ENCODE measurements at places on chromosomes 2 and 18. TPM values are rescaled to one million over a fixed set of nuclear protein-coding genes. Genes with fewer than 3 reads are reported as not detected.

The MAL gene
- total RNA-seq, result not detected

The SRD5A2 gene
- total RNA-seq, result not detected

DNA sequence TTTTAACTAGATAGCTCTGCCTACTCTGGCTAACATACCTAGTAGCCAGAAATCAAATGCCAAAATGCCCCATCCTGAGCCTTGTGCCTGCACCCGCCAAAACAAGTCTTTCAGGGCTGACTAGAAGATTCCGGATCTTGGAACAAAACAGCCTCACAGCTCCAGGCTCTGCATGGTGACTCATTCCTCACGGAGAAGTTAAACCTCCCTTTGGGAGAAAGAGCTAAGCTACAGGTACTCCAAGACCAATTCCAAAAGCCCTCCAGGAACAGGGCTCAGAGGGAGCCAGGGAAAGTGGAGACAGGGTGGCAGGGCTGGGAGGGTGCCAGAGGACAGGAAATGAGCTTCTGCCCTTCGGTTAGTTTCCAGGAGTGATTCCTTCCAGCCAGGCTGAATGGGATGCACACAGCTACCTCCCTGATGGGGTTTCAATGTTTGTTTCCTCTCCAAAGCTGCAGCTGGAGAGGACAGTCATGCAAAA, 295.6 kb downstream of the TNS1 start:
- H3K27me3 ChIP-seq, result no peaks in the 10 kb centered on the region
- peaks cover 10% of the 10 kb centered on the region for H3K36me3 ChIP-seq
- peak overlapping the region; percentile 68 for H3K27ac ChIP-seq
- H3K4me1 ChIP-seq, result peaks cover 38% of the 10 kb centered on the region
- no peak for DNase-seq

DNA sequence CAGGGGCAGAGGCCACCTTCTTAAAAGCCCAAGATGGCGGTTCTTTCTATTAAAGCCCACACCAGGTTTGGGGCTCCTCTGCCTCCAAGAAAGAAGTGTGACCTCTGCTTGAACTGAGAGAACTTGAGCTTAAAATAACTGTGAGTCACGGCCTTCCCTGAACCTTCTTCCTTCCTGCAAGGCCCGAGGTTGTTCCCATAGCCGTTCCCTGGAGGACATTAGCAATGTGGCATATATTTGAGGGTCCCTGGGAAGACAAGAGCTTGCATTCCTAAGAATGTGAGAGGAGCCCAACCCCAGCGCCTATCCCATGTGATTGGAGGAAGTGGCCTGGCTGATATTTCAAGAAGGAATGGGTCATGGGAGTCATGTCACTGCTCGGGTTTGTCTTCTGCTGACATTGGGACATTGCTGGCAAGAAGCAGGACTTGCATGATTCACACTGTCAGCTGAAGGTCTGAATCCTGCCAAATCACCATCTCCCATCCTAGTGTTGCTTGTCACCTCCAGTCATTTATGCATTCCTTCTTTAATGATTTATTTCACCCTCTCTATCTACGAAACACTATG, 168.1 kb downstream of the TRIB2 start:
- H3K36me3 ChIP-seq, result no peaks in the 10 kb centered on the region
- peaks cover 29% of the 10 kb centered on the region for H3K4me1 ChIP-seq
- H3K27me3 ChIP-seq, result no peaks in the 10 kb centered on the region
- DNase-seq, result no peak
- H3K27ac ChIP-seq, result peak overlapping the region; percentile 57
- no peak overlapping the region for H3K4me3 ChIP-seq

DNA sequence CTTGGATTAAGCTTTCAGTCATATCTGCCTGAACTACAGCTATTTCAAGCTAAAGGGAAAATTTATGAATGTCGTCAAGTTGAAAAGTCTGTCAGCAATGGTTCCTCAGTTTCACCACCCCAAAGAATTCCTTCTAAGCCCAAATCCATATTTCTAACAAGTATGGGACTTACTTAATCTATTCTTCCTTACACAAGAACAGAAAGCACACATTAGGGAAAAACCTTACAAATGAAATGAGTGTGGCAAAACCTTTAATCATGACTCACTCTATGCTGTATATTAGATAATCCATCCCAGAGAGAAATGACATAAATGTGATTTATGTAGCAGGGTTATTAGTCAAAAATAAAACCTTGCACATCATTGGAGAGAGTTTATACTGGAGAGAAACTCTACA, 78.9 kb downstream of the RAB31 start:
- no peak overlapping the region for H3K27ac ChIP-seq
- no peaks in the 10 kb centered on the region for H3K27me3 ChIP-seq
- H3K4me1 ChIP-seq, result peaks cover 47% of the 10 kb centered on the region
- H3K4me3 ChIP-seq, result no peak overlapping the region
